ENCODE measurements at places on chromosomes 3 and 15.

GRCh38 chr3:150828997-150829396 is 66.0 kb upstream of the SIAH2 start:
- DNase-seq = no peak

GRCh38 chr15:66723826-66724731 is 22.0 kb downstream of the SMAD6 start:
- DNase-seq = no peak

DNA sequence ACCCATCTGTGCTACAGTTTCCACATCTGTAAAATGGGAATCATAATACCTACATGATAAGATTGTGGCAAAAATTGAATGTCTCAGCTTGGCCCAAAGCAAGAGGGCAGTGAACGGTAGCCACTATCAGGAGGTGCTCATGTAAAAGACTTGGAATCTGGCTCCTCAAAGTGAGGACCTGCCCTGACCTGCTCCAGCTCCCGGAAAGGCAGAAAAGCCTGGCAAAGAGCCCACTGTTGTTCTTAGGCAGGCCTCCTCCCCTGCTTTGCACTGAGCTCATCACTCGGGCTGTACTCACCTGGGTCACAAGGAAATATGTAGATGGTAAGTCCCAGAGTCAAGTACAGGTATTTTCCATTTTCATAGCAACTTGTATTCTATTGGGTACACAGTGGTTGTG is 250.7 kb upstream of the TBL1XR1 start:
- peak; percentile 62 for DNase-seq

- DNase-seq = no peak
Measured at GRCh38 chr3:18194431-18194830, 230.7 kb downstream of the SATB1 start.

DNA sequence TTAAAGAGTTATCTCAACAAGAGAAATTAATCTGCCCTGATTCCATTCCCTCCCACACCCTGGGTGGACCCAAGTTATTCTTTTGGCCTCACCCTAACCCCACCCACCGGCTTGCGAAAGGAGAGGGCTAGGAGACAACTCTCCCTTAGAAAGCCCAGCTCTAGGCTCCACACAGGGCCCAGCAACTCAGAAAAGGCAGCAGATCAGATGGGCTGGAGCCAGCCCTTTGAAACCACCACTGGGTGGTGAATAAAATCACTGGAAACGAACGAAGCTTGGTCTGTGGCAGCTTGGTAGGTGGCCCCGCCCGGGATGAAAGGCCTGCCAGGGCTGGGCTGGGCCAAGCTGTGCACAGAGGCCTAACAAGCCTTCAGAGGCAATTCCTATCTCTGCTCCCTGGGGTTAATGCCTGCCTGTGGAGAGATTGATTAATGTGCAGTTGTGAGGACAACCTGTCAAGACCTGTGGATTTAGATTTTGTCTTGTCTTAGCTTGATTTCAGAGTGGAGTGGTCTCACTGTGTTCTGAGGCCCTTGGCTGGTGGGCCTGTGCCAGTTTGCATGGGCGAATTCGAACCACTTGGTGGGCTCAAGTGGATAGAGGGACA is 38.8 kb downstream of the BHLHE40 start:
- no peak for DNase-seq

DNA sequence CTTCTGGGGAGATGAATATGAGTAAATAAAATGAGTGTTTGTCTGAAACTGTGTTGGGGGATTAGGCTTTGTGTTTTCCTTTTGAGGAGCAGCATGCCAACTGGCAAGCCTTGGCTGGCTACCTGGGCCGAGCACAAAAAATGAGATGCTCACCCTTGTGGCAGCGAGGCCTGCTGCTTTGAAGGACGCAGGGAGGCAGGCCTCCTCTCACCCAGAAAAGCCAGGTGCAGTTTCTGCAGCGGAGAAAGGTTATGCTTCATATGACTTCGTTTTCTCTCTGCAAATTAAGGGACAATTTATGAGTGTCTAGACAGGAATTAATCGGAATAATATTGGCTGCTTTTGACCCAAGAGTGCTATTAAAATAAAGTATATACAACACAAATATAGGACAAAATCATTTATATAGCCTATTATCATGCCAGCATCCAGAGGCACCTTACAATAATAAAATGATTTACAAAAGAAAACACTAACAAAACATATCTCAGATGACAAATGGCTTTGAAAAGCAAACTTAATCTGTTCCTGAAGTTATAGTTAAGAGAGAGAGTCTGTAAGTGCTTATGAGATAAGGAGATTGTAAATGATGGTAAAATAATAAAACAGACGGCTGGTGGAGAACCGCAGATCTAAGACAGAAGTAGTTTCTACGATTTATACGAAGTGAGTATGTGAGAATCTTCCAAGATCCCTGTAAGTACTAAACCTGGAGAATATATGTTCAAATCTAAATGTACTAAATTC is 682.8 kb upstream of the NR2F2 start:
- no peak for DNase-seq

GRCh38 chr15:75671730-75672602 is 24.3 kb downstream of the SNX33 start:
- no peak for DNase-seq

DNA sequence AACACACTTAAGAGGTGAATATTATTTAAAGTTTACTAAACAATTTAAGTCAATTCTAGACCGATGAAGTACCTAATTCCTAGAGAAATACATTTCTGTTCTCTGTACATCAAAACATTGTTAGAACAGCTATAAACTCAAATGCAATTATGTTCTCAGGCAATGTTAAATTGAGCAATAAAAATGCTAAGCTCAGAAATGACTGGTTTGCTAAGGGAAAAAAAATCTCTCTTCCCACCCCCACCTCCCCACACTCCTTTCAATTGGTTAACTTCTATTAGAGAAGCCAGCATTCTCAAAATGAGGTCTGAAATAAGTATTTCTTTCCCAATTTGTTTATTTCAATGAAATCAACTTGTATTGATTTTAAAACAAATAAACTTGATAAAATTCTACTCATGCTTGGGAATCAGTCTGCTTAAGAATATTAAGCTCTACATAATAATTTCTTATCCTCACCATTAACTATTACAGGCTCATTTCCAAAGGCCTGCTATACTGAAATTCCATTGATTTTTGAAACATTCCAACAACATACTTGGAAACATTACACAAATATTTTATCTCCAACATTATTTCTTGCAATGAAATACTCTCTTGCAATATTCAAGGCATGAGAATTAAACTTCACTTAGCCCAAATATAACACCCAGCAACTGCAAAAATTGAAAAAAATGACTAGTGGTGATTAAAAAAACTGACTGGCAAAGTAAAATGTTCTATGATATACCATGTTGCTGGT is 22.6 kb downstream of the TSPAN3 start:
- no peak for DNase-seq

DNA sequence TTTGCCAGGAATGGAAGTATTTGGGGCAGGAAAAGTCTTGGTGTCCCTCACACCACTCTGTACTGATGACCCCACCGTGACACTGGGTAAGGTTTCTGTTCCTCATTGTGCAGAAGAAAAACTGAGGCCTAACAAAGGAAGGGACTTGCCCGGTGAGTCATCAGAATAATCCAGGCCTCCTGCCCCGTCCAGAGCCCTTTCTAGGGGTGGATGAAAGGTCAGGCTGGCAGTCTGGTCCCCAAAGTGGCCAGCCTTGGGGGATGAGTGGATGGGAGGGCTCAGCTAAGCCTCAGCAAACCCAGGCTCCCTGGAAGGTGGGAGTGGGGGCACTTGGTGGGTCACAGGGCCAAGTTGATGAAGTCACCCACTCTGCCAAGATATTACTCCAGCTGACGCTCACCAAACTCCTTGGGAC is 2.3 kb upstream of the DNAH1 start:
- no peak for DNase-seq

GRCh38 chr15:76163457-76164295 is 103.9 kb downstream of the TMEM266 start:
- DNase-seq = no peak

- DNase-seq = no peak
Measured at GRCh38 chr15:75112848-75113492, 88.7 kb upstream of the C15orf39 start.

- no peak for DNase-seq
Measured at GRCh38 chr15:89299896-89300295, 34.7 kb downstream of the POLG start.

GRCh38 chr3:158810823-158811724 is 9.2 kb downstream of the MFSD1 start:
- DNase-seq = no peak

Data from NCI-H1105 (cell line).